ENCODE measurements at places on chromosomes 3 and 15.

- no peak for DNase-seq
Measured at GRCh38 chr15:28868744-28869345, 16.9 kb upstream of the APBA2 start.

DNA sequence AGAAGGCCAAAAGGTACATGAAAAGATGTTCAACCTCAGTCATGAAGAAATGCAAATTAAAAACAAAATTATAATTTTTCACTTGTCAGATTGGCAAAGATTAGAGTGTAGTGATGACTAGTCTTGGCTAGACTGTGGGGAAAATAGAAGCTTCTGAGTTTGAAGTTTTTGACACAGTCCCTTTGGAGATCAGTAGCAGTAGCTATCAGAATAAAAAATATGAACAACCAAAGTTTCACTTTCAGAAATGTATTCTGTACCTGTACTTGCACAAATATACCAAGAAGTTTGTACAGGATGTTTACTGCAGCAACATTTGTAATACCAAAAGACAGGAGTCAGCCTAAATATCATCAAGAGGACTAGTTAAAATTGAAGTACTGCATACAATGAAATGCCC is 14.1 kb downstream of the ATP2C1 start:
- no peak for DNase-seq

DNA sequence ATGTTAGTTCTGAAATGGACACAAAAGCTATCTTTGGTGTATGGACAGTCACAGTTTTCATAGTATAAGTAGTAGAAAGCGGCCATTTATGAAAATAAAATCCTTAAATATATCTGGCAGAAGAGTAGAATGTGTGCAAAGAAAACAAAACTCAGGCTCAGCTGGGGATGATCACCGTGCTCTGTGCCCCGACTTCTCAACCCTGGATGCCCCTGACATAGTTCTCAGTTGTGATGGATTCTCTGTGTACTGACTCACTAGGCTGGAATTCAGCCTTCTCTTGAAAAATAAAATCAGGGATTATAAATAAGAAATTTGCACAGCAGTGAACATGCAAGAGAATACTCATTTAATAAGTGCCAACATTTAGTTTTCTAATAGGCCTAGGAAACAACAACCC is 925.1 kb upstream of the NR2F2 start:
- DNase-seq, result no peak

GRCh38 chr15:40182358-40183029 is 21.6 kb downstream of the BUB1B start:
- no peak for DNase-seq

- no peak for DNase-seq
Measured at GRCh38 chr3:32249184-32249782, 10.8 kb downstream of the CMTM8 start.

DNA sequence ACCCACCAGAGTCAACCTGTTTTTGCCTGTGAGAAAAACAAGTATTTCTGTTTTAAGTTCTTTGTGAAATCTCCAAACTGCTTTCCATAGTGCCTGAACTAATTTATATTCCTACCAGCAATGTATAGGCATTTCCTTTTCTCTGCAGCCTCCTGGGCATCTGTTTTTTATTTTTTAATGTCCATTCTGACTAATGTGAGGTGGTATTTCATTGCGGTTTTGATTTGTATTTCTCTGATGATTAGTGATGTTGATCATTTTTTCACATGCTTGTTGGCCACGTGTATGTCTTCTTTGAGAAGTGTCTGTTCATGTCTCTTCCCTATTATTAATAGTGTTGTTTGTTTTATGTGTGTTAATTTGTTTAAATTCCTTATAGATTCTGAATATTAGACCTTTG is 820.5 kb downstream of the MCTP2 start:
- DNase-seq, result no peak

DNA sequence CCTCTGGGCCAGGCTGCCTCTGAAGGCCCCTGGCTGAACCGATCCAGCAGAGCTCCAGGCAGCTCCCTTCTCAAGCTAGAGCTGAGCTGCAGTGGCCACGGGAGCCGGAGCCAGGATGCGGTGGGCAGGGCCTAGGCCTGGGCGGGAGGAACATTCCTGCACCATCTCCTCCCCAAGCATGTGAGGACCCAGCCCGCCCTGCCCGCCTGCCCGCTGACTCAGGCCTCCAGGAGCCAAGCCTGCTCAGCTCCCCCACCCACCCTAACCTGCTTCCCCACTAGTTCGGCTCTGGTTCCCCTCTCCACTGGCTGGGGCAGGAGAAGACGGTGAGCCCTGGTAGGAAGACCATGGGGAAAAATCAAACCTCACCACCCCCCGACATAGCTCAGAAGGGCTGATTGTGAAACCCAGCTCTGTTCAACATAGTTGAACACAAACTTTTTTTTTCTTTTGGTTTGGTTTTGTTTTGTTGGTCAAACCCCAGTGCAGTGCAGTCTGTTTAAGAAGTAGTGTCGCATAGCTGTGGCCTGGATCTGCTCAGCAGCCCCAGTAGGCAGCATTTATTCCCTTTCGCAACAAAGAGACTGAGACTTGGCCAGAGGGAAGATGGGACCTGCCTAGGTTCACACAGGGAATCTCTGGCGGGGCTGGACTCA is 13.5 kb downstream of the SNX33 start:
- DNase-seq, result no peak

GRCh38 chr3:12809435-12809834 is 13.0 kb downstream of the CAND2 start:
- no peak for DNase-seq

Data from hippocampal formation (tissue), 2 donors.